ENCODE measurements at places on chromosomes 7 and 10.

- peak; percentile 94 for DNase-seq
Measured at GRCh38 chr7:45073786-45074527, 14.8 kb downstream of the NACAD start.

DNA sequence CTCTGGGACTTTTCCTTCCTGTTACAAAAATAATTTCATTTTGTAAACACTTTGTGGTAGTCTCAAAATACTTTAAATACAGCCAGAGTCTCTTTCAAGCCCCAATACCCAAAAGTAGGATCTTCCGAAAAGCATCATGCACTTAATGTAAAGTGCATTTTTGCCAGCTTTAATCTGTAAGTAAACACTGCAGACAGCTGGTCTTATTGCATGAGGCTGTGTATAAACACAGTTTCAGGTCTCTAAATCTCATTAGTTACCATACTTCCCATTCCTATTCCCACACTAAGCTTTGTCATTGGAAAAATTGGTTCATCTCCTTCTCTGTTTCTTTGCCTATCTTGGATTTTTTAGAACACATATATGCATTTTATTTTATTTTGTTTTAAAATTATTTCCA is 87.6 kb upstream of the GNAI1 start:
- no peak for DNase-seq

- DNase-seq: peak; percentile 56
Measured at GRCh38 chr7:15015545-15016314, 113.2 kb upstream of the DGKB start.

GRCh38 chr7:106344211-106344610 is 59.4 kb upstream of the NAMPT start:
- no peak for DNase-seq

DNA sequence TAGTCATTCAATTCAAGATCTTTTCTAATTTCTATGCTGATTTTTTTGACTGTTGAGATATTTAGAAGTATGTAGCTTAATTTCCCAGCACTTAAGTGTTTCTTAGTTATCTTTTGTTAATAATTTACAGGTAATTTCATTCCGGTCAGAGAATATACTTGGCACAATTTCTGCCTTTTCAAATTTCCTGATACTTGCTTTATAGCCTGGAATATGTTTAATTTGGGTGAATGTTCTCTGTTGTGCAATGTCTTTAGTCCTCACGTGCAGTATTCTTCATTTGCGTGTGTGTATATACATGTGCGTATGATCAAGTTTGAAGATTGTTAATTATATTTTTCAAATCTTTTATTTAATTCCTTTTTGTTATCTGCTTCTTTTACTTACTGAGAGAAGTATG is 989.3 kb downstream of the LRMDA start:
- DNase-seq: no peak

DNA sequence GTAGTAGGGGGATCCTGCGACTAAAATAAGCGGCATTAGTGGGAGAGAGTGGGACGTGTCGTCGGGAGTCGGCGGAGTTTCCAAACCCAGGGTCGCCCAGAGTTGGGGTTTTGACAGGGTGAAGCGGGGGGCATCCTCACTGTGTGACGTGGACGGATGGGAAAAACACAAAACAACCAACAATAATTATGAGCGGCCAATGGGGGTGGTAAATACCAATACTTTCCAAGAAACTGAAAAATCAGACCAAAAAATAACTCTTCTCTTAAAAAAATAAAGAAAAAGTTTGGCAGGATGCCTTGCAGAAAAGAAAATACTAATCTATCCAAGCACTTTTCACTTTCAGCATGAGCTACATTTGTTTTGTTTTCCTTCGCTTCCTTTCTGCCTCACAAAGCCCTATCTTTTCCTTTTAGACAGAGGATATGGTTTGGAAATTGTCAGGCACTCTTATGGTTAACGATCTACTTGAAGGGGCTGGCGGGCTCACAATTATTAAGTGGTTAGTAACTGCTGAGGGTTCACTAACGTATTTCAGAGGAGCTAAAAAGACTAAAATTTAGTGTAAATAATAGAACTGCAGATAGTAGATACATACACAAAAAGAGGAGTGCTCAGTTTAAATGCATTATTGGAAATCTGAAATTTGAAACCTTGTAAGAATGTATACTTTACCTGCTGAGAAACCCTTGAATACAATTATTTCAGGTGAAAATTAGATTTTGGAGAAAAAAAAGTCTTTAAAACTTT is 802 bp upstream of the CDK6 start:
- DNase-seq: no peak
